ENCODE measurements at places on chromosomes 2 and 18.

GRCh38 chr2:30255466-30256408 lies 24.4 kb downstream of the LBH start:
- no peak for DNase-seq

GRCh38 chr2:201448061-201448460 lies 3.2 kb downstream of the TRAK2 start:
- no peak for DNase-seq

GRCh38 chr2:8548065-8548618 lies 133.7 kb upstream of the ID2 start:
- DNase-seq, result no peak

GRCh38 chr2:153105829-153106578 lies 372.6 kb downstream of the RPRM start:
- no peak for DNase-seq

- no peak for DNase-seq
Measured at GRCh38 chr2:41510108-41510507, 537.7 kb upstream of the PKDCC start.

GRCh38 chr2:190664240-190664639 lies 15.4 kb downstream of the NAB1 start:
- no peak for DNase-seq

DNA sequence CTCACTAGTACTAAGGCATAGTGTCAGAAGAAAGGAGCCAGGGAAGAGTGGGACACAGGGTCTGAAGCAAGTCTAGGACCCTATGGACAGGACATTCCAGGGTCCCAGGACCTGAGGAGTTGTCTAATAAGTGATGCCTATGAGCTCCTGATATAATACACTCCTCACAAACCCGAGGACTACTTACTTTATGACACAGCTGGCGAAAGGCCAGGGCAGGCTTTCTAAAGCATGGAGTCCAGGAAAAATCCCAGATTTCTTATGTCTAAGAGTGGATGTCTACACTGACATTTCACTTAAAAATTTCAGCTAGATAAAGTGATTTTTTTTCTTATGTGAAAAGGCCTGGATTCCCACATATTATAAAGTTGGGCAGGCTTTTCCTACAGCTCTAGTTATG lies 502.2 kb upstream of the SETBP1 start:
- no peak for DNase-seq

DNA sequence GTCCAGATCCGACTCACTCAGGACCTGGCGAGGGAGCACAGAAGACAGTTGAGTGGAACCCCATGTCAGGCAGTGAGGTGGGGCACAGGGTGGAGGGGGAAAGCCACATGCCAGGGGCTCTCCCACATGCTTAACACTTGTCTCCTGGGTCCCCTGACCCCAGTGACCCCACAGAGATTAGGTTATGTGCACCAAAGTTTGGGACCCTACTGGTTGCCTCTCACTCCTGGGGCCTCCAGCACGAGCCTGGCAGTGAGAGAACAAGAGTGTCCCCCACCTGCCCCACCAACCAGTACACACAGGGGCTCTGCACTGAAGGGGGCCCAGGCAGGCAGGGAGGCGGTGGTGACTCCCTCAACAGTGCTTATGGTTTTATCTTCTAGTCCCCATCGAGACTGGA lies 58.3 kb downstream of the CIB4 start:
- no peak for DNase-seq

- no peak for DNase-seq
Measured at GRCh38 chr18:60259052-60259681, 113.4 kb downstream of the MC4R start.

DNA sequence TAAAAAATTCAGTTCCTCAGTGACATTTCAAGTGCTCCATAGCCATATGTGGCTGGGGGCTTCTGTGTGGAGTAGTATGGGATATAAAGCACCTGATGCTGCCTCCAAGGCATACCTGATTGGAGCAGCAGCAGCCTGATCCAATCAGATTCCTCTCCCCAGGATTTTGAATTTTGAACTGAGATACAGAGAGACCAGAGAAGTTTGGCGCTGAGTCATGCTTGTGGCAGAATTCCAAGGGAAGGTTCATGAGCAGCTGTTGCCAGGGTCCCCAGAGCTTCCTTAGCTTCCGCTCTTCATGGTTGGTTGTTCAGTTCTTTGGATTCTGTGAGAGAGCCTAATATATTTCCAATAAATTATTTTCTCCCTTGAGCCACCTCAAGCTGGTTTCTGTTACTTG lies 29.0 kb upstream of the CFAP36 start:
- no peak for DNase-seq

GRCh38 chr2:222355860-222356259 lies 57.1 kb upstream of the PAX3 start:
- DNase-seq, result no peak

- no peak for DNase-seq
Measured at GRCh38 chr2:98936353-98937351, 627 bp upstream of the CRACDL start.

- no peak for DNase-seq
Measured at GRCh38 chr2:74578408-74578807, 23.9 kb downstream of the DOK1 start.

DNA sequence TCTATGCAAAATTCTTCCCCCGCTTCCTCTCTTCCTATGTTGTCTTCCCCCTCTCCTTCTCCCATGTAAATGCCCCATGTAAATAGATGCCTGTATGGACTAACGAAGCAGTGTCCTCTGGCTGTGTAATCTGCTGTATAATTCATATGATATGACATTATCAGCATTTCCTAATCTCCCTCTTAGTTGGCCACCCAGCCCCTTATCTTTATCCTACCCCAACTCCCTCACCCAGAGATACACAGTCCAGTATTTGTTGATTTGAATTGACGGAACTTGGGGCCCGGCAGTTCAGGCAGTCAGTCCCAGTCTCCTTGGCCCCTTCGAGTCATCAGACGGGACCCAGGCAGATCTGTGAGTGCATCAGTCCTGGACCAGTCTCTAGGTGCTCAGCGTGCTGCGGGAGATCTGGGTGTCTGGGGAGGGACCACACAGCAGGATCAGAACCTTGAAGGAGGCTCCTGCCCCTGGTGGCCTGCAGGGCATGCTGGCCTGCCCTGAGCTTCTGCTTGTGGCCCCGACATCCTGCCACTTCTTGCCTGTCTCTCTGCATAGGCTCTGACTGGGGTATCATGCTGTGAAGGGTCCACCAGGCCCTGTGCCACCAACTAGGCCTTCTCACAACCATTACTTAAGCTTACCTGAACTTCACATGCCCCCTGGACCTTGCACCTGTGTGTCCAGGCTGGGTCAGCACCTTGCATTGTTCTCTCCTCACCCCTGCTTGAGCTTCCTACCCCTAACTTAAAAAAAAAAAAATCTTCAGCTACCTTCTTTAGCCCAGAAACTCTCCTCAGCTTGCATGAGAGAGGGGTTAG lies 88.1 kb upstream of the ATL2 start:
- DNase-seq, result no peak

DNA sequence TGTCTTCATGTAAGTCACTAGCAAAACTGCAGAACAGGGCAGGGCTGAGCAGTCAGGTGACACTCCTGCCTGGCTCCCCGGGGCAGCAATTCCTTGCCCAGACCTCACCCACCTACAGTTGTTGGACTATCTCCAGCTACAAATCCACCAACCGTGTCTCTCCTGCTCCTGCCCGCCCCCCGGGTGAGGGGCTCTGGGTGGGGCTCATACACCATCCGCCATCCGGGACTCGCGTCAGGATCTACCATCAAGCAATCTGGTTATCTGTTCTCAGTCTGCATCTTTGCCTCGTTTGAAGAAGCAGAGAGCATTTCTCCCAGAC lies 13.5 kb upstream of the GLI2 start:
- DNase-seq, result no peak

GRCh38 chr2:134736167-134736880 lies 17.5 kb upstream of the TMEM163 start:
- DNase-seq, result no peak

DNA sequence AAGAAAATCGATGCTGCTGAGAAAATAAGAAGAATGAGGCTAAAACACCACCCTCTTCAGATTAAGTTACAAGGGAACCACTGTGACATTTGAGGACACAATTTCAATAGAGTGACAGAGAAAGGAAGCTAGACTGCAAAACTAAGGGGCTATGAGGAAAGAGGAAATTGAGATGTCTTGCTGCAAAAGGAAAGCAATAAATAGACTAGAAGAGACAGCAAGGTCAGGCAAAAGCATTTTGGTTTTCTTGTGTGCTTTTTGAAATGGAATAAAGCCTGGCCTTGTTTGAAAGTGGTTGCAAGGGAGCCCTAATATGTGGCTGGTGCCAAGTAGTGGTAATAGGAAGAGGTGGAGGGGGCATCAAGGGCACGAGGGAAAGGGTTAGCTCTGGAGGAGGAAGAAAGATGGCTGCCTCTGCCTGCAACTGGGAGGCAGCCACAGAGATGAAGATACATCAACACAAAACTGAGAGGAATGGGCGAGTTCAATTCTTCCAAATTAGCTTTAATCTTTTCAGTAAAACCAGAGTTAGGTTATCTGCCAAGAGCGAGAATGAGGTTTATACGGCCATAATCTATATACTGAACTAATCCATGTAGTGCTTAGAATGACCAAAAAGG lies 1.2 kb upstream of the MRO start:
- DNase-seq, result no peak

- no peak for DNase-seq
Measured at GRCh38 chr2:16671760-16672159, 6.1 kb upstream of the CYRIA start.

GRCh38 chr2:195368249-195369217 lies 288.5 kb upstream of the SLC39A10 start:
- DNase-seq, result no peak

- no peak for DNase-seq
Measured at GRCh38 chr2:39772812-39773152, 6.3 kb downstream of the THUMPD2 start.

GRCh38 chr2:109437325-109438090 lies 176.3 kb downstream of the SEPTIN10 start:
- DNase-seq, result no peak

- DNase-seq, result no peak
Measured at GRCh38 chr2:218622606-218623365, 15.1 kb downstream of the PLCD4 start.

GRCh38 chr18:49447810-49448745 lies 12.4 kb downstream of the DYM start:
- DNase-seq, result no peak

DNA sequence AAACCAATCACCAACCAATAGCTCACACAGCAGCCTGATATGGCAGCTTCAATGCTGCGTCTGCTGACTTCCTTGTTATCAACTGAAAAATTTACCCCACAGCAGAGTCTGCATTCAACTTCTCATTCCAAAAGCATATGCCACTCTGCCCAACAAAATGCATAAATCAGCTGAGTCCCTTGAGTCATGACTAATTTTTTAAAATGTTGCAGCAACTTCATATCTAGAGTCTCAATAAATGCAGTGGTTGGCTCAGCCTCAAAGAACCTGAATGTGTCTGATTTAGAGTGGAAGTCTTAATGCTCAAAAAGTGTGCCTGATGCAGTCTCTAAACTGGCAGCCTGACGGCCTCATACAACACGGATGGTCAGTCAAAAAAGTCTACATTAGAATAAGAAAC lies 46.5 kb downstream of the FARSB start:
- DNase-seq, result no peak

GRCh38 chr18:26383454-26384270 lies 157.4 kb downstream of the TAF4B start:
- DNase-seq, result no peak

- DNase-seq, result no peak
Measured at GRCh38 chr18:10403708-10404107, 50.7 kb upstream of the APCDD1 start.

DNA sequence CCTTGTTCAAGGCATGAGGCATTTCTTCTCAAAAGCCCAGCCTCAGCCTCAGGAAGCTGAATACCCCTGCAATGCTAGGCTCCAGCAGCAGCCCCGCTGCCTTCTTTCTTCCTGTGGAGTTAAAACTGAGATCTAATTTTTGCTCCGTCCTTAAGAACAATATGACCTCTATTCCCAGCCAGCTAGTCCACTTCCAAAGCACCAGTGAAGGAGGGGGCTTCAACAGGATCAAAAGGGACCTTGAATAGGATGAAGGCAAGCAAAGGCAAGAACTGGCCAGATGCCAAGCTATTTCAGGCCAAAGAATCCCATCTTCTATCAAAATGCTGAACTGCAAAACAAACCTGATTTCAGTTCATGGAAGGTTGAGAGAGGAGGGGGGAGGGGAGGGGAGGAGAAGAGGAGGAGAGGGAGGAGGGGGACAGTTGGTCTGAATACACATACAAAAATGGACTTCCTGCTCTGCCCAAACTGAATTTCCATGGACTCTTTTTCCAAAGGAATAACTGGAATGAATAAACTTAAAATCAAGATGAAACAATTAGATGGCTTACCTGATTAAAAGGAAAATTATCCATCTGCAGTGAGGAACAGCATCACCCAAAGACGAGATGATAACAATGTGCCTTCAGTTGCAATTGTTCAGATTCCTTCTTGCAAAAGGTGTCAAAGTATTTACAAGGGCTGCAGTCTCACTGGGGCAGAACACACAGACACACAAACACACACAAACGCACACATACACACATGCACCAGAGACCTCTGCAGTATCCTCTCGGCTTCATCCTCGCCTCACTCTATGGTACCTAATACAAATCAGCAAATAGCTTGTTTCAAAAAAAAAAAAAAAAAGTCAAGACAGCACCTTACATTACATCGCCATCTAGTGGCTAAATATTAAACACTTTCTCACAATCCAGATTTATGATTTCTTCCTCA lies at the start of gene SCN1A:
Gene SCN1A, minus strand, starts transcription at position 804 of the 939 bp plus-strand sequence. CDS start 54,399 bp downstream, outside the sequence.
- no peak for DNase-seq
